ENCODE measurements at places on chromosomes 12 and 14. TPM values are rescaled to one million over a fixed set of nuclear protein-coding genes. Genes with fewer than 3 reads are reported as not detected.
A peak's percentile ranks its signal among the peaks of the same experiment; 100 is the strongest.

DNA sequence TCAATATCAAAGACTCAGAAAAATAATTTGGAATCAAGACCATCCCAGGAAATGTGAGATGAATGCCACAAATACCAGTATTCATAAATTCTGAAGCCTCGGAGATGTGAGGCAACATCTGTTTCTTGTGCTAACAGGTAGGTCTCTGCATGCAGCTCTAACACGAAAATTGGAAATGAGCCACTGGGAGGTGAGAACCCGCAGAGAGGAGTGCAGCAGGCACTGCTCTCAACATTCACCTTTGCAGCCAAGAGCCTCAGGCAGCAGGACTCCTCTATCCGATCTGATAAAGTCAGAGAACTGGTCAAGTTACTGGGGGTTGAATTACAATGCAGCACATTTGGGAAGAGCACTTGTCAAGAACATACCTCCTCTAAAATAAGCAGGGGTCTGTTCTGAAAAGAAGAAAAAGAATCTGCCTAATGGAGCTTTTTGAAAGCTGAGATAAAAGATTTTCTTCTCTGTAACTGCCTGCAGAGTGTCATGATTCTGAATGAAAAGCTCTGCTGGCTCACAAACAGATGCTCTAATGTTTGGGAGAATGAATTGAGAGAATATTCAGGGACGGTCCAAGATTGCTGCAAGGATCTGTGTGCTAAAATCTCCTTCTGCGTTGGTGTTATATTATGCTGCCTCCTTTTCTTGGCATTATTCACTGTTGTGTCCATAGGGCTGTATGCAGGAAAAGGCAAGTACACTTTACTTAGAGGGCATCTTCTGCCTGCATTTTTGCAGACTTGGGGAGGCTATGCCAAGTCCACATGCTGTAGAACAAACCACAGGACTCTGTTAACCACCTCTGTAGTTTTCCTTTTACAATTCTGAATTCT lies 209.6 kb upstream of the KRR1 start:
- DNase-seq, result no peak

DNA sequence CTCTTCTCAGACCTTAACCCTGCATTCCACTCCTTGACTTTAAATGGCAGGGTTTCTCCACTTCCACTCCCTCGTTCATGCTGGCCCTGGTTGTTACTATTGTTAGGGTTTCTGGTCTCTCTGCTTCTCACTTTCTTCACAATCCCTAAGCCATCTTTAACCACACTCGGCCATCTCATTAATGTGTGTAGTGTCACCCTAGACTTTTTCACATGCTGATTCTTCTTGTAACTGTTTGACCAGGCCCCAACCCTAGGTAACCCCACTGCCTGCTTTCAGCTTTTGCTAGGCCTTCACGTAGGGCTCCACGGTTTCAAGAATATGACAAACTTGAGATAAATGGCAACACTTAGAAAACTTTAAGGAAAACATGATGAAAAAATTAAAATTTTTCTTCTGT lies 195.1 kb downstream of the IPO8 start:
- no peak for DNase-seq

The TWF1 gene
- total RNA-seq, result 80.1 TPM

- peak; percentile 54 for DNase-seq
These were observed 1.4 kb downstream of the ETNK1 start for GRCh38 chr12:22626406-22626805.

GRCh38 chr12:47814539-47815170 lies 5.0 kb downstream of the HDAC7 start:
- DNase-seq, result no peak

- DNase-seq, result no peak
These were observed 5.4 kb downstream of the CMTM5 start for GRCh38 chr14:23382276-23382675.

GRCh38 chr12:129215556-129215955 lies 362.3 kb downstream of the GLT1D1 start:
- DNase-seq, result no peak

DNA sequence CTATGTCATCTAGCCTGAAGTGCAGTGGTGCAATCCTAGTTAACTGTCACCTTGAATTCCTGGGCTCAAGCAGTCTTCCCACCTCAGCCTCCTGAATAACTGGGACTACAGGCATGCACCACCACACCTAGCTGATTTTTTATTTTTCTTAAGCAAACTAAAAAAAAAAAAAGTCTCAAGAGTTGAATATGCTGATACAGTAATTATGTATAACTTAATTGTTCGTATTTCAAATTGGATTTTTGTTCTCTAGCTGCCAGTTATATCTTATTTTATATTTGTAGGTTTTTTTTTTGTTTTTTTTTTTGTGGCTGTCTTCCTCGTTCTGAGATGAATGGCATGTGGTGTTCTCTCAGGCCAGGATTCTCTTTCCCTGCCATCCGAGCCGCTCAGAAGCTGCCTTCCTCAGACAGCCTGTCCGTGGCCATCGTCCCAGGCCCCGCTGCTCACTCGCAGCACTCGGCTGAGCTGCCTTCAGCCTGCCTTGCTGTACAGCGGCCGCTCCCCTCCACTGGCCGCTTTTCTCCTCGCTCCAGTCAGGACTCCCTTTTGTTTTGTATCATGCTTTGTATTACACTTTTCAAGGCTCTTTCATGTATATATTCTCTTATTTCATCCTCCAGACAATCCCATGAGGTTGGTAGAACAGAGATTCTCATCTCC lies 53.3 kb downstream of the WDR20 start:
- no peak for DNase-seq

The FOXG1 gene
- 0.06 TPM for total RNA-seq

DNA sequence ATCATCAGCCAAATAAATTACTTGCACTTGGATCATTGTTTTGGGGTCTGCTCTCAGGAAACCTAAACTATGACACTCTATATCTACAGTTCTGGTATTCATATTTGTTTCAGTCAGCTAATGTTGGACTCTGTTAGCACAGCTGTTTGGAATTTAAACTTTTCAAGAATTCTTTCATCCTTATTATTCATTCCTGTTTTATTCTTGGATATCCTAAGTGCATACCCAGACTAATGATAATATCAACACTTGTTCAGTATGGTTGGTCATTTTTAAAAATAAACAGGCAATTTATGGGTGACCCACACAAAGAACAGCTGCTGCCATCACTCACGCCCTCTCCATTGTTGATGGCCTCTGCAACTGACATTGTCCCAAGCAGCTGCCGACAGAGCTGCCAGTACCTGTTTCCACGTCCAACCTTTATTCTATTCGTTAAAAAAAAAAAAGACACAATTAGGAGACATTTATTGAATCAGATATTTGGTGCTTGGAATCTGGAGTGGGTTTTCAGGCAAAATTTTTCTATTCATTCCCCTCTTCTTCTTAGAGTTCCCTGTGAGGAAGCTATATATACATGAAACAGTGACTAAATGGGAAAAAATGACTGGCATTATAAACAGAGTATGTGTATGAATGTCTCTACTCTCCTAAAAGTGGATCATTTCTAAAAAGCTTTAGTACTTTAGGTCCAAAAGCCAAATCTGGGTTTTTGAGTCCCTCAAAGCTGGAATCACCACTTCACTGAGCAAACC lies 252.1 kb upstream of the NAV3 start:
- no peak for DNase-seq

All from lung (tissue), 17 donors.